Stimulated activated CD4-positive, alpha-beta T cell treated with anti-CD3 and anti-CD28 coated beads, Interleukin-15, amount 100 ng/mL, for 48 hours (primary cell): ENCODE measurements at places on chromosomes 11 and 22.

DNA sequence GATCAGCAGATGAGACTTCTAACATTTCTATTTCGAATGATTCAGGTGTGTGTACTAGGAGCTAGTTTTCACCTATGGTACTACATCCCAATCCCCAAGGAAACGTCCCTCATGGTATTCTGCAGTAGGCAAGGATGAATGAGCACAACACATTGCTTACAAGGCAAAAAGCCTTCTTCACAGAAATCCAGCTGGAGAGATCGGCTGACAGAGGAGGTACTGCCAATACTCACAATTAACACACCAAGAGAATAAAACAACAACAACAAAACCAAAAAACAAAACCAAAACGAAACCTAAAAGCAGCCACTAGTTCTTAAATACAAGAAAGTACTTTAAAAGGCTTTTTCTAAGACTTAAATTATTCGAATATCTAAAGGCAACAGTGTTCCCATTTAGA, 101.4 kb downstream of the PICALM start:
- no peak for DNase-seq

DNA sequence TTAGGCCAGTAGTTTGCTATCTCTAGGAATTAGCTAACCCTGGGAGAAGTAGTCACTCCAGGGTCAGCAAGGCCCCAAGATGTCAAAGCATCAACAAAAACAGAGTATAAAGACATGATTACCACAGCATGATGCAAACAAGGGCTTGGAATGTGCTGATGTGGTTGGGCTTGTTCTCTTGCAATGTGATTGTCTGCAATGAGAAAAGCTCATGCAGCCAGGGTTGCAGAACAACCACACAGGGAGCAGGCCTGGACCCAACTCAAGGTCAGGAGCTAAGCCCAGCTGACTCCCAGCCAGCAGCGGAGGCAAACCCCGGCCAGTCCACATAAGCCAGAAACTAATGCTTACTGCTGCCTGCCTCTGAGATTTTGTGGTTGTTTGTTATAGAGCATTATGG, 132.4 kb upstream of the ZC3H12C start:
- DNase-seq = no peak

DNA sequence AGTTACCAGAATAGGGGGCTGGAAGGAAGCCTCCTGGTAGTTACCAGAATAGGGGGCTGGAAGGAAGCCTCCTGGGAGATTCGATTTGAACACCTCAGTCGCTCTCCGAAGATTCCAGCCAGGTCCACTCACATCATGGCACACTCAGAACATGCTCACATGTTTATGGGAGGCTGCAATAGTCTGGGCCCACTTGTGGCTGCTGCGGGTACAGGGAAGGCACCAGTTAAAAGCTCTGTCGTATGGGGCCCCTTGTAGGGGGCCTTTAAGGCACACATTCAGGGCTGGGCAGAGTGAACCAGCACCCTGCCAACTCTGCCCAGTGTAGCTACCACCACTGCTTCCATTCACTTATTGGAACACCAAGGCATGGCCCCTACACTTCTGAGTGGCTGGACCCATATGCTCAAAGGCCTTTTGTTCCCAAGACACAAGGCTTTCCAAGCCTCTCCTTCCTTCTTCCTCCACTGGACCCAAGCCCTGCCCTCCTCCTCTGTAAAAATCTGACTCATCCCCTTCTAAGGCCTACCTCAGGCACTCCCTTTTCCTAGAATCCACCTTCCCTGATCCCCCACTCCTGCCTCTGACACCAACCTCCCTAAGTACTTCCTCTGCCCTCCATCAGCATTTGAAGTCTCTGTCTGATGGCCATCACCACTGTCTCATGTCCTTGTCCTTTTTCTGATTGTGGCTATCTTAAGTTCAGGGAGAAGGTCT, 28.0 kb downstream of the USP35 start:
- DNase-seq = no peak

DNA sequence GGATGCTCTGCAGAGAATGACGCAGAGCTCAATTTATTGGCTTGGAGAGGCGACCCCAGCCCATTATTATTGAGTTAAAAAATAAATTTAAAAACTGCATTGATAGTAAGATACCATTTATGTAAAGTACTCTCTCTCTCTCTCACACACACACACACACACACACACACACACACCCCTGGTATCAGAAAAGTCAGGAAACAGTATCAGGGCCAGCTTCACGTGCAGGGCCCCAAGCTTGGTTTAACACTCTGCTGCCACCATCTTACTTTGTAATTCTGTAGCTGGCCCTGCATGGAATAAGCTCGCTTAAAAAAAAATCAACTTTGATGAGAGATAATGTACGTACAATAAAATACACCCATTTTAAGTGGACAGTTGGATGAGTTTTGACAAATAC, 59.8 kb upstream of the CD5 start:
- DNase-seq = no peak

- no peak for DNase-seq
Observed at GRCh38 chr11:39367534-39367933, 2091.9 kb downstream of the LRRC4C start.

DNA sequence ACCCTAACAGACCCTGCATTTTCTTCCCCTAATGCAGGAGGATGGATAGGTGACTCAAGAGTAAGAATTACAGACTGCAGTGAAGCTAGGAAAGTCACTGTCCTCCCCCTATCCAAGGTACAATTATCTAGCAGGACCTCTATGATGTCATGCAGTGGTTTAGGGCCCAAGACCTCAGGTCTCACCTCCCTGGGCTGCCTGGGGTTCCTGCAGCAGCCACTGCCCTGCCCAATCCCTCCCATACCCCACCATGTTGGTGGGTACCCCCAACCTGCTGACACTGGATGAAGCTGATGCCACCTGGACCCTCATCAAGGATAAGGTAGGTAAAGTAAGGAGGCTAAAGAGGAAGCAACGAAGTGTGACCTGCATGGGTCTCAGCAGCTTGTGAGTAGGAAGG, at the start of gene C11orf42:
Gene C11orf42, plus strand, starts transcription at position 192 of the 400 bp plus-strand sequence. Its CDS starts 59 bp downstream, at position 251.
- no peak for DNase-seq

DNA sequence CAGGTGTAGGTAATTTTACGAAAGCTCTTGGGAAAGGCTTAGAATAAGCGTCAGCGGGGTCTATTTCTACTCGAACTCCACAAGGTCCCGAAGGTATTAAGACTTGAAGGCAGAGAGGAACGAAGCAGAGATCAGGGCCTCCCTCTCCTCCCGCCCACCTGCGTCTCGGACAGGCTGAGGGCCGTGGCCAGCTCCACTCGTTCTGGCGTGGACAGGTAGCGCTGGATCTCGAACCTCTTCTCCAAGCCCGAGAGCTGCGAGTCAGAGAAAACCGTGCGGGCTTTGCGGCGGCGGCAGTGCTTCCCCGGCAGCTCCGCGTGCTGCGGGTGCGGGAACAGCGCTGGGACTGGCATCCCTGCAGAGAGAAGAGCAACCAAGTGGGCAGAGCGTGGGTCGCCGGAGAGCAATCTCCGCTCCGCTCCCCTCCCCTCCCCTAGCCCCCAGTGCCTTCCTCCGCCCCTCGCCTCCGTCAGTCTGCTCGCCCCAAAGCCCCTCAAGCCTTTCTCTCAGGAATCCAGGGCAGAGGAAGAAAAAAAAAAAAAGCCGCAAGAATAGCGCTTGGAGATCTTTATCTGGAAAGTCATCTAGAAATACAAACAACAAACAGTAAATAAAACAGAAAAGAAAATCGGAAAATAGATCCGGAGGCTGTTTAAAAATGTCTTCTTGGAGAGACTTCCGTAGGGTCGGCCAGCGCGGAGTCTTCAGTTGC, 2.4 kb downstream of the BSX start:
- no peak for DNase-seq

- no peak for DNase-seq
Observed at GRCh38 chr11:46099963-46100316, 21.3 kb downstream of the PHF21A start.

- peak; percentile 68 for DNase-seq
Observed at GRCh38 chr22:37457093-37457893, 28.9 kb downstream of the MFNG start.

DNA sequence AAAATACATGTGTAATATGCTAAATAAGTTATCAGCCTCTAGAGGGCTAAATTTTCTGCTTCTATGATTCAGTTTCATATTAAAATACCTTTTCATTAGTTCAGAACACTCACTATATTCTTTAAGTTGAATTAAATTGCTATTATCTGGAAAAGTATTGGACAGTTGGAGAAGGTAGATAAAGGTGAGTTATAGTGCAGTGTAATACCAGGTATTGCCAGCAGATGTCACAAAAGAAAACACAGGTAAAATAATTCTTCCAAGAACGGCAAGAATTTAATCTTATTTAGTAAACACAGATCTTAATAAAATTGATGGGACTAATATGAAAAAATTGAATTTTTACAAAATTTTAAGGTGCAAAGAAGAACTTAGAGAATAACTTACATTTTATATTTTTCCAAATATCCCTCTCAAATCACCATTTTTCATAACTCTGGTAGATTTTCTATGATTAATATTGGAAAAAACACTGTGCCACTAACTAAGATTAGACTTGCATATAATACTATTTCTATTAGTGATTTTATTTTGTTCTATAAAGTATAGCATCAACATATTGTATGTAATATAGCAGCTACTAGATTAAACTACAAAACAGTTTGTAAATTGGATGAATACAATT, 1.7 kb upstream of the LRRC4C start:
- DNase-seq = no peak

- no peak for DNase-seq
Observed at GRCh38 chr22:19620742-19621371, 93.4 kb upstream of the SEPTIN5 start.

GRCh38 chr22:28243539-28243938, 324.5 kb upstream of the PITPNB start:
- no peak for DNase-seq

DNA sequence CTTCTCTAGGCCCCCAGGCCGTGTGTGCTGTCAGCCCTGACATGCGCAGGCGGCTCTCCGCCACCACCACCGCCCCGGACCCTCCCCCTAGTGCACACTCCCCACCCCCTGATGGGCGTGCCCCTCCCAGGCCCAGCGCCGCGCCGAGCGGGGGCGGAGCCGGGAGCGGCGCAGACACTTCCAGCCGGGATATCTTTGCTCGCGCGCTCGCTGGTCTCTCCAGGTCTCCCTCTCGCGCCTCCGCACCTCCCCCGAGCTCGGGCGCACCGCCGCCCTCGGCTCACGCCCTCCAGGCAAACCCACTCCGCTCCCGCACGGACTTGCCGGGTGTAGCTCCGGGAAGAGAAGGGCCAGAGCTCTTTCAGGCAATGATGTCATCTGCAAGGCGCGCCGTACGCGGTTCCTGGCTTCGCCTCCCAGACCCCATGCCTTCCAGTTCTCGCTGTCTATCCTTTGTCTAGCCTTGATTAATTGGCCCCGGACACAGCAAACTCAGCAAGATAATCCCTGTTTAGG, at the start of gene SCN3B:
Gene SCN3B, minus strand, starts transcription at position 59 of the 516 bp plus-strand sequence. CDS start 823 bp downstream, outside the sequence.
- no peak for DNase-seq

- no peak for DNase-seq
Observed at GRCh38 chr11:10493041-10493663, 38.1 kb downstream of the AMPD3 start.

DNA sequence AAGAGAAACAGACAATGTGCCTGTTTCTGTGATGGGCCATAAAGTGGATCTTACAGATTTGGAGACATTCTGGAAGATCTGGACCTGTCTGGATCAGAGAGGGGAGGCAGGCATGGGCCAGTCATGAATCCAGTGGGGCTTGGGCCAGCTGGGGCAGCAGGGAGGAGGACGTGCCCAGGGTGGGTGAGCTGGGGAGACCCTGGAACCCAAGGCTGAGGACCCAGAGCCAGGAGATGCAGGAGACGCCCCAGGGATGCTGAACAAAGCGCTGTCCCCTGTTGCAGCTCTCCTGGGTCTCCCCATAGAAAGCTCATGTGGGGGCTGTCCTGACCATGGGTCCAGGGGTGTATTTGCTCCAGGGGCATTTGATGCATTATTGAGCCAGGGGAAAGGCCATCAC, 1.5 kb upstream of the APOBEC3A start:
- no peak for DNase-seq

DNA sequence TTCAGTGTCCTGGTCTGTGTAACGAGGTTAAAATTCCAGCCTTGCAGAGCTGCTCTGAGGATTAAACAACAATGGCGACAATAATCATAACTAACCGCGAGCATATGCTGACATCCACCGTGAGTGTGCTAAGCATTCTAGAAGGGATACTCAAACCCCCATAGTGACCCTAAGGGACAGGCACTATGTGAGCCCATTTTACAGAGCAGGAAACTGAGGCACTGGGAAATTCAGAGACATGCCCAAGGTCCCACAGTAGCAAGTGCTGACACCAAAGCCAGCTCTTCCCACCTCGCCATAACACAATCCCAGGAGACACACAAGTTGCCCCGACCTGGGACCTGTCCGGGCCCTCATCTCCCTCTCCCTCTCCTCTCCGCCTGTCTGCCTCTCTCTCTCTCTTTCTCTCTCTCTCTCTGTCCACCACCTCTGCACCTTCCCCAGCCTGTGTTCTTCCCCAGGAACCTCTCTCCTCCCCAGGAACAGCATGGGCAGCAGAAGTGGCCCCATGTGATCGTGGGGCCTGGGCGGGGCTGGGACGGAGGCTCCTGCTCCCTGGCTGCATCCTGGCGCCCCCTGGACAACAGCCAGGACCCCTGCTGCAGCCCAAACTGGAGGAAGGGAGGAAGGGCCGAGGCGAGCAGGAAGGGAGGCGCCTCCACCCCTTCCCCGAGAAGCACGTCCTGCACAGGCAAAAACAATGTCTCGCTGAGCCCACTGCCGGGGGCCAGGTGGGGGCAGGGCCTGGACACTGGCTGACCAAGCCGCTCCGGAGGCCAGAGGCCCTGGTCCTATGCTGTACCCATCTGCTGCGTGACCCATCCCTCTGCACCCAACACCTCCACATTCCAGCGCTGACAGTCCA, 14.8 kb upstream of the MFNG start:
- DNase-seq = no peak

GRCh38 chr11:46273511-46274205, 3.8 kb upstream of the CREB3L1 start:
- DNase-seq = no peak

DNA sequence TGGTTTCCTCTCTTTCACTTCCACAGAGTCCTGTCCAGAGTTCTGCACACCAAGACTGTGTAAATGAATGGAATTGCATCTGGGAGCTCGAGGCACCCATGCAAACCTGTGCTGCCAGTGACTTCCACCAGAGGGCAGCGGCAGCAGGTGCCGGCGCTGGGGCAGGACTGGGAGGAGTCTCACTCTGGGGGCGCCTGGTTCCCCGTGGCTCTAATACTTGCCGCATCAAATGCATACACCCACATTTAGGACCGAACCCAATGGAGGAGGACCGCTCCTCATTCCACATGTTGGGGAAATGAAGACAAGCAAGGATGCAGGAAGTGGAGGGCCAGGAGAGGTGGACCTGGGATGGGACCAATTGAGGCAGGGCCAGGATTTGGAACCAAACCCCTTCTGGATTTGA, 1.1 kb upstream of the CD6 start:
- DNase-seq = peak; percentile 75

DNA sequence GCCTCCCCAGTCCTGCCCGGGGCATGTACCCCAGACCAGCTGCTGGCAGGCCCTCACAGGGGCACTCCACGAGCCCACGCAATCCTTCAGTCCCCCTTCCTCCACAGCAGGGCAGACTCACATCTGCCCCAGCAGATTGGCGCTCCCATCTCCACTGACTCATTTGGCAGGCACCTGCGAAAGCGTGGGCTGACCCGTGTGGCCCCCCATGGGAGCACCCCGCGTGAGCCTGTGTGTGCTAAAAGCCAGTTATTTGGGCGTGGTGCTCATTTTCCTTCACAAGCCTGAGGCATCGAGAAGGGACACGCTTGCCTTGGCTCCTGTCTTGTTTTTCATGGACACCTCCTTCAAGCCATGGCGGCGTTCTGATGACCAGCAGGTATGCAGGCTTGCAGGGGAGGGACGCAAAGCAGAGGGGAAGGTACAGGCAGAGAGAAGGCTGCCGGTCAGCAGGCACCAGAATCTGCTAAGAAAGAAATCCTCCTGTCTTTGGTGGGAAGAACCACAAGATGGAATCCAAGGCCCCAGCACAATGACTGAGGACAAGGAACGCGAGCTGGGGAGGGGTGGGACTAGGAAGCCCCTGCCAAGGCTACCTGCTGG, 8.6 kb downstream of the NECTIN1 start:
- DNase-seq = no peak
